ENCODE measurements at places on chromosomes 12 and 14.

DNA sequence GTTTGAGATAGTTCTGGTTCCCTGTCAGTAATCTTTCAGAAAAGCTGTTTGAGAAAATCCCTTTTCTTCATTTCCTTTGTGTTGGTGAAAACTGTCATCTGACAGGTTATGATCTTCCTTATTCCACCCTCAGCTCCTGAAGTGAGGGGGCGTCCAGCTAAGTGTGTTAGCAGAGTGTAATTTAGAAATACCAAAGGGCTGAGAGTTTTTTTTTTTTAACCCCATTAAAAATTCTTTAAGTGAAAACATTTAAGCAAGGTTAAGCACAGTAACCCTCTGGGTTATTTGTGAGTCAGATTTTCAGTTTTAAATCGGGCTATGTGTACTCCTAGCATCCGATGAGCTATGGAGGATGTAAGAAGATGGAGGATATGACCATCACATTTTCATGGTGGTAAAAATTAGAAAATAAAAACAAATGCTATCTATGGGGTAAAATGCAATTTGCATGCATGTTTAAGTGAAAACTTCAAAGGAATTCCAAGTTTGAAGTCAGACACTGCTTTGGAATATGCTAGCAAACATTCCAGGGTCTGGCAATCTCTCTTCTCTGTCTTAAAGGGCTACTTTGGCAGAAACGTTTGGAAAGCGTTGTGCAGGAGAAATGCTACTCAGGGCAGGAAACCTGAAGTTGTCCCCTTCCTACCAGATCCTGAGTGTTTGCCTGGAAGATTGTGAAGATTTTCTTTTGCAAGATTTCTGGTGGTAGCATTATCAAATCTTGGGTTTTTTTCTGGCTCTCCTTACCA lies 197.0 kb upstream of the PRICKLE1 start:
- DNase-seq, result no peak

DNA sequence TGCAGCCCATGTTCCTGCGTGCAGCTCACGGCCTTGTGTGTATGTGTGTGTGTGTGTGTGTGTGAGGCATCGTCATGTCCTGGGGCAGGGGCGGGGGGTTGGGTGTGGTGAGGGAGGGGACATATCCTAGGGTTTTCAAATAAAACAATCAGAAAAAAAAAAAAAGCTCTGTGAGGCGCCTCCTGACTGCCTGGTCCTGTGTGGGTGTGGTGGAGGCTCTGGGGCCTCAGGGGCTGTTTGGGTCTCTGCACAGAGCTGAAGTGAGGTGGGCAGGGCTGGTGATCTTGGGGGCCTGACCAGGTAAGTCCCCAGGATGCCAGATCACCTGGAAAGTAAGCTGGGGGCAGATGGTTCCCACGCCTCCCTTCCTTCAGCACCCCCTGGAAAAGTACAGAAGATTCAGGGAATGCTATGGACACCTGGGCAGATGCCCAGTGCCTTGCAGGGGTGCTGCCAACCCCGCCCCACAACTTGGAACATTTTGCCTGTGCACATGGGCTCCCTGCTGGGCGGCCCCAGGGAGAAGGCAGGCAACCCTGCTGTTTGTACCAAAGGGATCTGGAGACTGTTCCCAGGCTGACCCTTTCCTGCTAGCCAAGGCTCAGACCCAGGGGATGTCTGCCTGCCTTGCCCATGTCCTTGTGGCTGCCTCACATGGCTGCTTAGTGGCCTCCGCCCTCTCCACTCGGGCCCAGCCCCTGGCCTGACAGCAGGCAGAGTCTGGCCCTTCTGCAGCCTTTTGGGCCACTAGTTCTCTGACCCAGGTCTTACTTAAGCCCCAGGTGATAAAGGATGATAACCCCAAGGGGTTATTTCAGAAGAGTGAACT lies 28.8 kb downstream of the CLSTN3 start:
- no peak for DNase-seq

DNA sequence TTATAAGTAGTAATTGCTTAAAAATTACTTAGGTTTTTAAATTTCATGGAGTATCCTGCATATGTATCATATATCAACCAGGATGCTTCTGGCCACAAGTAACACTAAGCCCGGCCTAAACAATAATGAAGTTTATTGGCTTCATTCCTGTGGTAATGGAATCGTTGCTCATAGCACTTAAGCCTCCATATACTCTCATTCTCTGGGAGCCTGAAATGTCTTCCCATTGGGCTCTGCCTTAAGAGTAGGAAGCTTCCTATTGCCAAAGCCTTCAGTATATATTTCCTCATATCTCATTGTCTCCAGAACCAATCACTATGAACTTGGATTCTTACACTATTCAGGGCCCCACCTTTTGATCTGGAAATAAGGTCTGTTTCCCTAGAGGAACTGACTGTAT lies 83.8 kb upstream of the DNM1L start:
- peak; percentile 66 for DNase-seq

DNA sequence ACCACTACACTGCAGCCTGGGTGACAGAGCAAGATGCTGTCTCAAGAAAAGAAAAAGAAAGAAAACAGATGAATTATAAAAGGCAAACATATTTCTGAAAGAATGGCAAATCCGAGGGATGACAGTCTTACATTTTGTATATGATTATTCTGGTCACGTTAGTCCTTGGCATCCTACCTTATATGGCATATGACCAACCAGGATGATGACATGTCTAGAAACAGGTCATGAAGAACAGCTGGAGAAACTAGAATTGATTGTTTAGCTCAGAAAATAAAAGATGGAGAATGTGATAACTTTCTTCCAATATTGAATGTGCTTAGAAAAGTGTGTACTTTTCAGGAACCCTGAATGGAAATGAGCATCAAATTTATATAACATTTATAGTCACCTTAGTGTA lies 19.2 kb downstream of the SLC2A14 start:
- no peak for DNase-seq

- DNase-seq, result no peak
Observed at GRCh38 chr12:26373606-26374495, 178.5 kb downstream of the SSPN start.

GRCh38 chr12:132435486-132436187 lies 54.3 kb upstream of the FBRSL1 start:
- DNase-seq, result no peak

- DNase-seq, result no peak
Observed at GRCh38 chr12:108582509-108582908, 15.4 kb downstream of the TMEM119 start.

GRCh38 chr14:74645244-74645643 lies 33.2 kb upstream of the LTBP2 start:
- no peak for DNase-seq

GRCh38 chr12:54926246-54926645 lies 58.3 kb downstream of the TESPA1 start:
- DNase-seq, result no peak

- no peak for DNase-seq
Observed at GRCh38 chr14:99539491-99539890, 58.3 kb downstream of the CCNK start.

DNA sequence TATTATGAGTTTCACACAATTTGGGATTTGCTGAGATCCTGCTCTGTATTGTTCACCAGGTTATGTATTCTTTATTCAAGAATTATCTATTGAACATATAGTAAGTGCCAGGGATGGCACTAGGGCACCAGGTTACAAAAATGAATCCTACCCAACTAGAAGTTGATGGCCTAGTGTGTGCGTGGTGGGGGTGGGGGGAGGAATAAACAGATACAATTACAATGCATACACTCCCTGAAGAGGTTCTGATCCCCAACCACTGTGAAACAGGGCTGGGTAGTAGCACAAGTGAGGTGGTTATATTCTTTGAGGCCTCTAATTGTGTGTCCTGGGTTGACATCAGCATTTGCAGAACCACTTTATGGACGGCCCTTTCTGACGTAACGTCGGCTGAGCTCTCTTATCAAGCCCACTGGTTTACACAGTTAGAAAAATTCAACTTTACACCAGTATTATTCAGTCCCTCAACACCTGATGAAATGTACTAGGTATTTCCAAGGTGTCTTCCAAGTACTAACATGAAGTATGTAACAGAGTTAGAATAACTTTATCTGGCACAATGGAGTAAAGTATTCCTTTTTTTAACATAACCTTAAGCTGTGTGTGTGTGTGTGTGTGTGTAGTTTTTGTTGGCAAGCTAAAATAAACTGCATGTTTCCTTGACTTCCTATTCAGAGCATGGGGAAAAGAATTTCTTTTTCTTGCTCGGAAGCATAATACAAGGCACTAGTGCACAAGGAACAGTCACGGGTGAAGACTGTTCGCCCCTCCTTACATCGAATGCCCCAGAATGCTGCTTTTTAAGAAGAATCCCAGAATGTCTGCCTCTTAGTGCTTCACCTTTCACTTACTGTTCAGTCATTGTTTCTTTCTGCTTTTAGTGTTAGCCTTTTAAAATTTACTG lies 8.1 kb upstream of the GLRX5 start:
- DNase-seq, result no peak

DNA sequence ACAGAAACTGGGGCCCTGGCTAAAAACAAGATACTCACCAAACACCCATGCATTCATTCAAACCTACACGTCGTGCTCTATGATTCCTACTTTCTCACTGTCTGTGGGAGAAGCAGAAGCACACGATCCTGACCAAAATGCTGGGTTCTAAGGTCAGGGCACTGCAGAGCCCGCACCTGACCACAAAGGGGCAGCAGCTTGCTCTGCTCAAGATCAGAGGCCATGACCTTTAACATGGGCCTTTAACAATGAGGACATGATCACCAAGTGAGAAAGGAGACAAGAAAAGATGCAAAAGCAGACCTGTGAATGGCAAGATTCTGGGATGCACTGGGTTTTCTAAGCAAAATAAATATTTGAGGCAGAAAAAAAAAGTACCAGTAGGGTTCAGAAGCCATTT lies 40.1 kb upstream of the VPS33A start:
- DNase-seq, result no peak

GRCh38 chr14:76937181-76938091 lies 91.1 kb downstream of the IRF2BPL start:
- no peak for DNase-seq

DNA sequence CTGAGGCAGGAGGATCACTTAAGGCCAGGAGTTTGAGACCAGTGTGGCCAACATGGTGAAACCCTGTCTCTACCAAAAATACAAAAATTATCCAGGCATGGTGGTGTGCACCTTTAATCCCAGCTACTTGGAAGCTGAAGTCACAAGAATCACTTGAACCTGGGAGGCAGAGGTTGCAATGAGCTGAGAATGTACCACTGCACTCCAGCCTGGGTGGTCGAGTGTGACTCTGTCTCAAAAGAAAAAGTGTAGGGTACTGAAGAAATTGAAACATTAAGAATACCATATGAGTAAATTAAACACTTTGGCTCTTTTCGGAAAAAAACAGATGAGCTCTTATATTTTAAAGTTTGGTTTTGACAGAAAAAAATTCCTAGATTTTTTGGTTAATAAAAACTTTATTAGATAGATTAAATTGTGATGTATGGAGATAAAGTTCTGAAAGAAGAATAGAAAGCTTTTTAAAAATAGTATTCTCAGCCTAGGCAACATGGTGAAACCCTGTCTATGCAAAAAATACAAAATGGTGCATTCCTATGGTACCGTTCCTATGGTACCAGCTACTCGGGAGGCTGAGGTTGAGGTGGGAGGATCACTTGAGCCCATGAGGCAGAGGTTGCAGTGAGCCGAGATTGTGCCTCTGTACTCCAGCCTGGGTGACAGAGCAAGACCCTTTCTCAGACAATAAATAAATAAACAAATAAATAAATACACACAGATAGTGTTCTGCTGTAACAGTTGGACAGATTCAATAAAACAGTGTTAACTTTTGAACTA lies 20.1 kb downstream of the MDM2 start:
- DNase-seq, result no peak
